Heart right ventricle (tissue), 16 donors: ENCODE measurements at places on chromosomes 2 and 18. TPM values are rescaled to one million over a fixed set of nuclear protein-coding genes. Genes with fewer than 3 reads are reported as not detected.
A peak's percentile ranks its signal among the peaks of the same experiment; 100 is the strongest.

DNA sequence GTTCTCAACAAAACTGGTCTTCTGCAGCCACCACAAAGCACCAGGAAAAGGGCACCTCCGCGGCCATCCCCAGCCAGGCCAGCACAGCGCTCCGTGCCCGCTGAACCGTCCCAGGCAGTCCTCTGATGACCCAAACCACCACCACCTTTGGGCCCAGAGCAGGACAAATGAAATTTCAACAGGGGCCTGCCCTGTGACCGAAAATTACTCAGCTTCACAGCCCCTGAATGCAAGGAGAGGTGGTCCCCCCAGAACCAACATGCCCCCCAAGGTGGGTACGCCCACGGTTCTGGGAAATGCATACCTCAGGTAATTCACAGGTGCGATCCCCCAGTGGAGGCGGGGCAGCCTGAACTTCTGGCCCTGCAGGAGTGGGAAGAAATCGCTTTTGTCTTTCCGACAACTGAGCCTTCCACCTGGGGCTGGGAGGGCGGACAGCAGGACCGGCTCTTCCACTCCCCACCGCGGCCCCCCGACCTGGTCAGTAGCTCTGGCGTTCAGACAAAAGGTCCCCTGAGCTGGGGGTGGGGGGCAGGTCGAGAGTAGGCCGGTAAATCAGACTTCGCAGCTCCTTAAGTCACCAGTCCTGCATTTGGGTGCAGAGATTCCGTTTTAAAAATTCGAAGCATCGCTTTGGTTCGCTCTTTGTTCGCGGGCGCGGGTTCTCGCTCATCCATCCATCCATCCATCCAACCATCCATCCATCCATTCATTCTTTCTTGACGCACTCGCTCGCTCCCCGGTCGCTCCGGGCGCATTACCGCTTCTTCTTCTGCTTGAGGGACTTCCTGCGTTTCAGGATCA lies 1.4 kb downstream of the ARL4C start:
- DNase-seq, result no peak

DNA sequence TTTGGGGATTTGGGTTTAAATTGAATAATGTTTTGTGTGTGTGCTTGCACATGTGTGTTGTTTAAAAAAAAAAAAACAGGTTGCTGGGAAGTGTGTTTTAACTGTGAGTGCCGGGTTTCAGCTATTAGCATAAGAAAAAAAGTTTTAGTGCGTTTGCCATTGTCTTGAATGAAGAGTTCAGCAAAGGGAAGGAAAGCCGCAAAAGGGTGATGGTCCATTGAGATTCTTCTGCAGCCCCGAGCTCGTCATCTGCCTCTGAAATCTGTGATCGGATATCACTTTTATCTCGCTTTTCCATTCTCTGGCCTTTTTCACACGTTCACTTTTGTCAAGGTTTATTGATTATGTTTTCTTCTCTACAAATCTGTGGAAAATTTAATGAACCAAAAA lies 4.7 kb downstream of the GLI2 start:
- DNase-seq, result no peak

GRCh38 chr18:57519668-57520424 lies 66.7 kb downstream of the FECH start:
- DNase-seq, result no peak

The NT5C1B gene
- not detected for polyA plus RNA-seq

The SLC5A7 gene
- 0.07 TPM for polyA plus RNA-seq

The NDC80 gene
- 0.88 TPM for polyA plus RNA-seq

GRCh38 chr2:64792300-64792699 lies 138.6 kb upstream of the SERTAD2 start:
- DNase-seq, result no peak

DNA sequence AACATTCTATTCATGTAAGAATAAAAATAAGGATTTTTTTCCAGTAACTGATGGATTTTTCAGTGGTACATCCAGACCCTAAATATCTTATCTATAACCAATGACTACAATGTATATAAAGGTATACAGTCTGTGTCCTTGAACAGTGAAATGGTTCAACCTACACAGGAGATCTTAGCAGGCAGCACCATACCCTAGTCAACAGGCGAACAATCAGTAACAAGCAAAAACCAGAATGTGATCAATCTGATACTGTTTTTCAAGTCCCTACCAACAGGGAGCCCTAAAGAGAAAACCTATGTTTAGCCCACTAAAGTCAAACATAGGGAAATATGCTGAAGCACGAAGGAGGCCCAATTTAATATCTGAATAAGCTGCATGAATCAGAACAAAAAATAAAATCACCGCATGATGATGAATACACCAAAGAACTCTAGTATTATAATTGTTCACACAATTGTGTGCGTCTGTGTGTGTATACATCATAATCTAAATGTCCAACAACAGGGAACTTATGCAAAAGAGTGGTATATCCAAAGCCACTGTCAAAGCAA lies 26.0 kb downstream of the PTPN2 start:
- DNase-seq, result no peak

DNA sequence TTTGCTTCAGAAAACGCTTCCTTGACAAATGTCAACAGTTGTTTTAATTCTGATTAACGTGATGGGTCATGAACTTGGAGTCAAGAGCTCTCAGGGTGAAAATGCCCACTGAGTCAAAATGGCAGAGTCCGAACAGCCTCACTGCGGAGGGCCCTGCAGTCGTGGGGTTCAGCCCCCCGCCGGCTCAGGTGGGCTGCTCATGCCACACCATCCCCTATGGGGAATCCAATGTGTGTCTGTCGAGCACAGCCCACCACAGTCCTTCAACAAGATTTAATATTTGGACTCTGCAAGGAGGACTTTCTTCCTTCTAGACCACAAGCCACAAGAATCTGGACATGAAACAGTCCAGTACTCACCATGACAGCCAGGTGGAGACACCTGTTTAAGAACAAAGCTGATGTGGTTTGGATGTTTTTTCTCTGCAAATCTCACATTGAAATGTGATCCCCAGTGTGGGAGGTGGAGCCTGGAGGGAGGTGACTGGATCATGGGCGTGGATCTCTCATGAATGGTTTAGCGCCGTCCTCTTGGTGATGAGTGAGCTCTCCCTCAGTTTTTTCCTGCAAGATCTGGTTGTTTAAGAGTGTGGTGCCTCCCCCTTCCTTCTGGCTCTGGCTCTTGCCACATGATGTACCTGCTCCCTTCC lies 201.0 kb downstream of the NDUFA10 start:
- no peak for DNase-seq

- DNase-seq, result no peak
Measured at GRCh38 chr2:175431101-175431946, 249.8 kb upstream of the ATP5MC3 start.

DNA sequence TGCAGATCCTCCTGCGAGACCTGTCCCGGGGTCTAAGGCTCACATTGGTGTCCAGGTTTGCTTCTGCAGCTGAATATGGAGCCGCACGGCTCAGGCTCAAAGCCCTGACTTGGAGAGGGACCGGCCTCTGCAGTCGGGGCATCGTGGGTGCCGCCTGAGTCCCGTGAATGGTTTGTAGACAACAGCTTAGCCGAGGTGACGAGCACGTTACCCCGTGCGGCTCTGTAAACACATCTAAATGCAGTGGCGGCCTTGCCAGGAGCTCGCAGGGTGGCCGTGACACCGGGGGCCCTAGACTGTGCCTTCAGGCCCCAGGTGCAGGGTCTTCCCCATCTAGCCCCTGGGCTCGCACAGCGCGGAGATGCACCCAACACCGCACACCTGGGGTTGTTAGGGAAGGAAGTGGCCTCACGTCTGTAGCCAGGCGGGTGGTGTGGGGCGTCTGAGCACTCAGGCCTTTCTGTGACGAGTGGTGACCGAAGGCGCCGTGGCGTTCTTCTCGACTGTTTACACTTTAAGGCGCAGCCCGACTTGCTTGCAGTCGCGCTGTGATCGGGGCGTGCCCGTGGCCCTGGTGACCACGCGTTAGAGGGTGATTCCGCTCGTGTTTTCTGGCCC lies 91.6 kb downstream of the NFATC1 start:
- no peak for DNase-seq

DNA sequence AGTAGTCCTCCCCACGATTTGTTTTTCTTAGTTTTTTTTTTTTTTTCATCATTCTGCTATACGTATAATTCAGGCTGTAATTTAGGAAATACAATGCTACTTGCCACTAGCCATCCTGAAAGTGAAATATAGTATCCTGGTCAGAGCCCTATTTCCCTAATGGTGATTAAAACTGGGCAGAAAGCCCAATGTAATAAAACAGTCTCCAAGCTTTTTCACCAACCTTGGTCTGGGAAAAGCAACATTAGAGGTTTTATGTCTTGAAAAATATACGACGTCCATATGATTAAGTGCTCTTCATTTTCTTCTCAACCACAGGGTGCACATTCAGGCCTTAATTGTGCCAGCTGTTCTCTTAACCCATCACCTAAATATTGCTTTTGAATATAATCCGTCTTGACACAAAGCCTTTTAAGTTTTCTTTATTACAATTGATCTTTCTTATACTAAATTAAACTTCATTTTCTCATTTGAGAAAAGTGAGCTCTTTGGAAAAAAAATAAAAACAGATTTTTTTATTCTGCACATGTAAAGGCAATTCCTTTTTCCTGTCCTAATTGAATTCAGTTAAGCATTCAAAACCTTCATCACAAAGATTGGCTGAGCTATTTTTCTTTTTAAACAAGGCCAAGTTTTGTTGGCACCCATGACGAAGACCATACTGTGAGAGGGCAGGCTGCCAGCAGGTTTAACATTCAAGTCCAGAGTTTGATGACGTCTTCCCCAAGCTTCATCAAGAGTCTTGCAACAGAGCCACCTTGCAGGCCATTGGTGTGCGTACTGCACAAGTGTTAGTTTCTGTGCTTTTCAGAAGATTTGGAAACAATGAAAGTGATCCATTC lies 52.7 kb downstream of the MAP2 start:
- no peak for DNase-seq

DNA sequence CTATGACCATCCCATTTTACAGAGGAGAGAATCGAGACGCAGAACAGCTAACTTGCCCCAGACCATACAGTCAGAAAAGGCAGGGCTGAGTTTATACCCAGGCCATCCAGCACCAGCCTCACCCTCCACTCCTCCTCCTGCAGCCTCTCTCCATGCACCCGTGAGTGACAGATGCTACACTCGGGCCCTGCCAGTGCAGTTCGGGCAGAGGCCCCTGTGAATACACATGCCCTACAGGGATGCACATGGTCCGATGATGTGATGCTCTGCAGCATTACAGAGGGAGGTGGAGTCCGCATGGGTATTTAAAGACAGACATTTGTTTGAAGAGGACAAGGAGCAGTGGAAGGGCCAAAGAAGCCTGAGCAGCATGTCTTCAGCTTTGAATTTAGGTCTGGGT lies 75.1 kb upstream of the PXDN start:
- DNase-seq, result no peak

The CGREF1 gene
- polyA plus RNA-seq, result 0.73 TPM

- peak; percentile 85 for DNase-seq
Measured at GRCh38 chr18:35267161-35267651, 22.8 kb downstream of the ZSCAN30 start.

DNA sequence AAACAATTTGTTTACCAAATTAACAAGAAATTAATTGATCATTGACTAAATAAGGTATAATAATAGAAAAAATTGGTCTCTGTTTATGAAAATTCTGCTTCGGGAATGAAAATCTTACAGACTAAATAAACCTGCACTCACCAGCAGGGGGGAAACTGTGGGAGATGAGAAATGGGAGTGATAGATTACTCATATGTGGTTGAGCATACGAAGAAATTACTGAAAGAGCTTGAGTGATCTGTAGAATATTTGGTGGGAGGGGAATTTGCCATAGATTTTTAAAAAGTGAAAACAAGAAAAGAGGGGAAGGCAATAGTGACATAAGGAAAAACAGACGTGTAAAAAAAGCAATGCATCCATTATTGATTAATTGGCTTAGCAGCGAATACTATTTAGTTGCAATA lies 2.2 kb downstream of the HMSD start:
- no peak for DNase-seq

DNA sequence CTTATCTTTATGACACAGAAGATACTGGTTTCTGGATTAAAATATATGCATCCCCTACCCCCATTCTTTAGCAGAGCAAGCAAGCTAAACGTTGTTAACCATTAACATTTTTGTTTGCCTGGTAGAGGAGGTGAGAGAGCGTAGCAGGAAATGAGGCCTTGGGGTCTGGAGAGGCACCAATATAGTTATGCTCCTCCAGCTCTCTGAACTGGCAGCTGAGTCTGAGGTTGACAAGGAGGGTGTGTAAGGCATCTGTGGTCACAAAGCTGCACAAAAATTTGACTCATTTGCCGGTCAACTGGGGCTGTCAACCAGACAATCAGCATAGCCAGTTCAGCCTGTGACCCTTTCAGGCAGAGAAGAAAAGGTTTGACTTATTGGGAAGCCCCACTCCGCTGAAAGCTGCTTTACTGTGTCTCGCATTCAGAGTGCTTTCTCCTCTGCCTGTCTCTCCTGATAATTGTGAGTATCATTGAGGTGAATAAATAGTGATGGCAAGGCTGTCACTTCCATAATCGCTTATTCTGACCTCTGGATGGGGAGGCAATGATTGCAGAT lies 647.5 kb upstream of the SETBP1 start:
- no peak for DNase-seq

The SERPINB13 gene
- polyA plus RNA-seq, result 0.04 TPM

The LRATD1 gene
- 0.13 TPM for polyA plus RNA-seq

DNA sequence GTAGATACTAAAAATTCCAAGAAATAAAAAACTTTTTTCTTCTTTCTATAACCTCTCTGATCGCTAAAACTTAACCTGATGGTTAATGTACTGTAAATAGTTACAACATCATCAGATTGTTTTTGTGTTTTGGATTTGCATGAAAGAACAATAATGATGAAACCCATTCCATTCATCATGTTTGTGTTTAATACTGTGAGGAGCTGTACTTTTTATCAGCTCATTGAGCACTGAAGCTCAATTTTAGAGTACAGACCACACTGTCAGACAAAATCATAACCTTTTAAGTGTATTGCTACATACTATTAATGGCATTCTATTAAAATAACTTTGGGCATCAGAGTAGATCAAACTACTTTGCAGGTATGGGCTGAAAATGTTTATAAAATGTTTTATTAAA lies 14.8 kb upstream of the BBS5 start:
- DNase-seq, result no peak

GRCh38 chr2:146867477-146867986 lies 977.3 kb upstream of the ACVR2A start:
- DNase-seq, result no peak

DNA sequence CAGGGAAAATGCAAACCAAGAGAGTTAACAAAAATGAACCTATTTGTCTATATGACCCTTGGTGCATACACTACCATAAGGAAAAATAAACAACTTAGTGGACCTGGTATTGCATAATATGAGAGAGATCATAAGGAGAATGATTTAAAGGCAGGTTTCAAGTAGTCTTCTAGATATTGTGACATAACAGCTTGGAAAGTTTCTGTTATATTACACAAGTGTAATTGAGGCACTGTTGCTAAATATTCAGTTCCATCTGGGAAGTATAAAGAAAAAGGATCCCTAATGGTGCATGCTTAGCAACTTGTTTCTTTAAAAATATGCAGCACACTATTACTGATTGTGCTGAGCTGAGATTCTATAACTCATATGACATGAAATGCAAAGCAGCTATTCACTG lies 252.2 kb upstream of the SPHKAP start:
- DNase-seq, result no peak

The ONECUT2 gene
- not detected for polyA plus RNA-seq
